ENCODE measurements at places on chromosomes 12 and 14. TPM values are rescaled to one million over a fixed set of nuclear protein-coding genes. Genes with fewer than 3 reads are reported as not detected.
A peak's percentile ranks its signal among the peaks of the same experiment; 100 is the strongest.

GUCY2C gene
- total RNA-seq, result not detected

PTPN6 gene
- total RNA-seq, result 334 TPM

AP4S1 gene
- 2.9 TPM for total RNA-seq

GPRC5A gene
- 0.24 TPM for total RNA-seq

DNA sequence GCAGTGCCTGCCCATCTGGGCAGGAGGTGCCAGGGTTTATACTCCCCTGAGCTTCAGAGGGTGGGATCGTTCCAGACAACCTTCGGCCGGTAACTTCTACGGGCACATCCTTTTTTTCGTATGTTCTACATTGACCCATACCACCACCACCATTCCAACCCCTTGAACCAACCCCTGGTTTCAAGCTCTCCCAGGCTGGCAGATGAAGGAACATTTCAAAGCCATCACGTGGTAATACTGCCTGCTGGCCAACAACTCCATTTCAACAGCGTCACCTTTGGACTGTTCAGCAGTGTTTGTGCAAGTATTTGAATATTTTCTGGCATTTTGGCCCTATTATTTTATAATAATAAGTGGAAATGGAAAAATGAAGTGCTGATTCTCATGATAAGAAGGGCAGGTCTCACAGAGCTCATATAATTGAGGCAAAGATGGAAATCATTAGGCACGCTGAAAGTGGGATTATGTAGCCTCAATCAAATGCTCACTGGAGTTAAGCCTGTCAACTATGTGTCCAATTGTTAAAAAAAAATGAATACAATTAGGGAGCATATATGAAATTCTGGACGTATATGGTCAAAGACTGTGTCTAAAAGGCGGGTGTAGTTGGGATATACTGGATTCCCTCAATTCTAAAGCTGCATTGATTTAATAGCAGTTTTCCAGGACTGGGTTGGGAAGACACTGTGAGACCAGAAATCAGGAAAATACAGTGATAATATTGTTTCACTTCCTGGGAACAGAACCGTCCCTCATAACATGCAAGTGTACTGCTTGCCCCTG lies 162.1 kb downstream of the ZFP36L1 start:
- H3K27me3 ChIP-seq, result no peaks in the 10 kb centered on the region
- no peaks in the 10 kb centered on the region for H3K36me3 ChIP-seq
- H3K4me1 ChIP-seq, result peaks cover 10% of the 10 kb centered on the region
- DNase-seq, result no peak
- no peak overlapping the region for H3K27ac ChIP-seq
- H3K4me3 ChIP-seq, result no peak overlapping the region

DNA sequence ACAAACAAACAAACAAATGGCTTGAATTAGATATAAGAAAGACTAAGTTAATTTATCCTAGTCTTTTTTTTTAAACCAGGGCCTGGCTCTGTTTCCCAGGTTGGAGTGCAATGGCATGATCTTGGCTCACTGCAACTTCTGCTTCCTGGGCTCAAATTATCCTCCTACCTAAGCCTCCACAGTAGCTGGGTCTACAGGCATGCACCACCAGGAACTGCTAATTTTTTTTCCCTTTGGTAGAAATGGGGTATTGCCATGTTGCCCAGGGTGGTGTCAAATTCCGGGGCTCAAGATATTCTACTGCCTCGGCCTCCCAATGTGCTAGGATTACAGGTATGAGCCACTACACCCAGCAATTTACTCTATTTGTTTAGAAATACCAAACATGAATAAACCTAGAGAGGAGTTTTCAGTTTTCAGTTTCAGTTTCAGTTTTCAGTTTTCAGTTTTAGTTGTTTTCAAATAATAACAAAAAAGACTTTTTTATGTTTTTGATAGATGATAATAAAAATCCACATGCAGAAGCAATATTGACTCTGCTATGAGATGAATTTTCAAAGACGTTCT lies 817.0 kb downstream of the FLRT2 start:
- peaks cover 4% of the 10 kb centered on the region for H3K4me1 ChIP-seq
- no peak for DNase-seq
- H3K27ac ChIP-seq, result no peak overlapping the region

- H3K27me3 ChIP-seq, result peaks cover 40% of the 10 kb centered on the region
- H3K4me1 ChIP-seq, result peaks cover 15% of the 10 kb centered on the region
- DNase-seq, result no peak
- no peaks in the 10 kb centered on the region for H3K36me3 ChIP-seq
These were observed at the start of gene TMTC1 for GRCh38 chr12:29783773-29784666. Gene TMTC1, minus strand, starts transcription at chr12:29783942. Its CDS starts 191 bp downstream, at chr12:29783751.

- H3K4me3 ChIP-seq, result no peak overlapping the region
- peaks cover 8% of the 10 kb centered on the region for H3K36me3 ChIP-seq
- H3K4me1 ChIP-seq, result peaks cover 4% of the 10 kb centered on the region
- no peak for DNase-seq
These were observed 160.4 kb upstream of the SSTR1 start for GRCh38 chr14:38047195-38047902.

- H3K4me3 ChIP-seq, result peak overlapping the region; percentile 40
- H3K36me3 ChIP-seq, result no peaks in the 10 kb centered on the region
- H3K4me1 ChIP-seq, result peaks cover 18% of the 10 kb centered on the region
- DNase-seq, result peak; percentile 60
These were observed 10.6 kb upstream of the MLXIP start for GRCh38 chr12:122067966-122068365.

GRCh38 chr12:129310346-129310745 lies 457.1 kb downstream of the GLT1D1 start:
- no peaks in the 10 kb centered on the region for H3K4me1 ChIP-seq
- H3K4me3 ChIP-seq, result no peak overlapping the region
- H3K27me3 ChIP-seq, result no peaks in the 10 kb centered on the region
- H3K36me3 ChIP-seq, result no peaks in the 10 kb centered on the region

DNA sequence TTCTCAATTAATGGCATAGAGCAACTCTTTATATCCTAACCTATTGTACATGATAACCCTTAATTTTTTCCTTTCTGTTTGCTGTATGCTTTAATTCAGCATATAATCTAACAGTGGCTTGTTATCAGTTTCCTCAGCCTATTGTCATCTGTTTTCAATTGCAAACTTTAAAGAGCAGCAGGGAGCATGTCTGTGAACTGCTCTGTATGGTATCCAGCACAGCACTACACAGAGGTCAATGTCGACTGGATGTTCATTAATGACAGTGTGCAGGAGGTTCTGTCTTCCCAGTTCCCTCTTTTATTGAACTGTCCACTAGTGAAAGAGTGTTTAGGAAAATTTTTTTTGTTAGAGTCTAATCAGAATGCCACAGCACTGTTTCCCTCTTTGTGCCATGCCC lies 609.1 kb downstream of the SOX5 start:
- no peak overlapping the region for H3K27ac ChIP-seq
- no peaks in the 10 kb centered on the region for H3K36me3 ChIP-seq
- H3K4me3 ChIP-seq, result no peak overlapping the region
